ENCODE measurements at places on chromosomes 2 and 18.

DNA sequence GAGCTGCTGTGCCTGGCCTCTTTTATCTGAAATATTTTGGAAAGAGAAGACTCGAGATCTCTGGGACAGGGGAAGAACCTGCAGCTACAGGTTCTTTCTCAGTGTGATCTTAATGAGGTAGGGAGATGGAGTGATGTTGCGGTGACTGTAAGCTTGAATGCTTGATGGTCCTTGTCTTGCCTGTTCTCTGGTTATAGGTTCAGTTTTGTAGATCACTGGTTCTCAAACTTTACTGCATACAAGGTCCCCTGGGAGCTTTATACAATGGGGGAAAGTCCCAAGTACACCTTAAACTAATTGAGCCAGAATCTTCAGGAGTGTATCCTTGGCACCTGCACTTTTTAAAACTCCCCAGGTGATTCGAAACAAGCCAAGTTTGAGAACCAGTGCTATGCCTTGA is 136.7 kb upstream of the CXCR4 start:
- no peak for DNase-seq

GRCh38 chr2:42949125-42949524 is 156.7 kb upstream of the HAAO start:
- no peak for DNase-seq

GRCh38 chr2:110674620-110675555 is 3.0 kb downstream of the BUB1 start:
- DNase-seq: no peak

DNA sequence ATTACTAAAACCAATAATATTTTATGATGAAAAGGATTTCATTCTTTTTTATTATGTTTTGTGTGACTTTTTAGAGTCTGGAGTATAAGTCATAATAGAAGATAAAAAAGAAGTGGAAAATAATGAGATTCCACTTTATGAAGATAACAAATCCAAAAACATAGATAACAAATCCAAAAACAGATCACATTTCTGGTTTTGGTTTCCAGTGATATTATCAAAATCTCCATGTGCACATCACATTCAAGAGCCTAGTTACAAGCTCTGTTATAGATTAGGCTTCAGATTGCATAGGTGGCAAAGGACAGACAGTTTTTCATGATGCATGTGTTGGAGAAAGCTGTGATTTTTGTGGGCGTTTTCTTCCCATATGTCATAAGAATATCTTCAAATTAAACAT is 648.2 kb downstream of the STK39 start:
- DNase-seq: no peak

DNA sequence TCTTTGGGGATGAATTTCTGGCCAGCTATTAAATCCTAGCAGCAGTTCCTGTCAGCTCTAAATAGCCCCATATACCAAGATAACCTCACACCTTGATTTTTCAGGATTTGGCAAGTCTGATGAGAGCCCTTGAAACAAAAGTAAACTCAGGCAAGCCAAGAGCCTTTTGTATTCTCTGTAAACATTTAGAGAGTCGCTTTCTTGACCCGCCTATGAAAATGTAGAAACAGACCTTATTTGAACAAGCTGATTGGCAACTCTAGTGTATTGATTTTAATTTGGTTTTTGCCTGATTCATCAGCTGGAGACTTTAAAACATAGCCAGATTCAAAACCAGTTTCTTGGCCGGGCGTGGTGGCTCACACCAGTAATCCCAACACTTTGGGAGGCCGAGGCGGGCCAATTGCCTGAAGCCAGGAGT is 43.4 kb downstream of the CABLES1 start:
- DNase-seq: no peak

All from cortex of kidney (tissue), 1 donor.